ENCODE measurements at places on chromosomes 2 and 18.

DNA sequence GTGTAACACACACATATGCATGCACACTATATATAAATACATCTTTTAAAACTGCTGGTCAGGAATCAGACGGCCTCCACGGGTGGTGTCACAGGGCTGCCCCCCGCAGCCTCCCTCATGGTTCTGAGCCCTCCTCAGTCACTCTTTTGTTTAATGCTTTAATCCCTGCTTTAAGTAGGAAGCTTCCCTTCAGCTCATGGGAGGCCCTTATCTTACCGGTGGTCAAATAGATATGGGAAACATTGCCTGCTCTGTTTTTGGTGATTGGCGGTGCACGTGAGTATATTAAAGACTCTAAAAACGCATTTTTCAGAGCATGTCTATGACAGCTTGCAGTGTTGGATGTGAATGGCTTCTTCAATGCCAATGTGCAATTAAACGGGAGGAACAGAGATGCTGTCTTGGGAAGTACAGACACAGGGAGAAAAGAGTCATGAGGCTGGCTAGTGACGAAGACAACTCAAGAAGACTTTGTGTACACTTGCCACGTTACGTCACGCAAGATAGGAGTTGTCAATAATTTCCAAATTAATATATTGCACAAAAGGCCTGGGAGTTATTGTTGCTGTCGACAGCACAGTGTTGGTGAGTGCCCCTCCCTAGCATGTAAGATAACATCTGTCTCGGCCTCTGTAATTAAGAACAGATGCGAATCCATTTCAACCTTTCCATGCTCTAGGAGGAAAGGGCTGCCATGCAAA is 23.3 kb downstream of the GNLY start:
- peak; percentile 85 for DNase-seq

- DNase-seq: no peak
Observed at GRCh38 chr18:47606526-47606925, 323.9 kb downstream of the SMAD2 start.

GRCh38 chr2:223538920-223539440 is 63.2 kb downstream of the SCG2 start:
- no peak for DNase-seq

GRCh38 chr18:23569299-23570063 is 16.8 kb downstream of the NPC1 start:
- no peak for DNase-seq

DNA sequence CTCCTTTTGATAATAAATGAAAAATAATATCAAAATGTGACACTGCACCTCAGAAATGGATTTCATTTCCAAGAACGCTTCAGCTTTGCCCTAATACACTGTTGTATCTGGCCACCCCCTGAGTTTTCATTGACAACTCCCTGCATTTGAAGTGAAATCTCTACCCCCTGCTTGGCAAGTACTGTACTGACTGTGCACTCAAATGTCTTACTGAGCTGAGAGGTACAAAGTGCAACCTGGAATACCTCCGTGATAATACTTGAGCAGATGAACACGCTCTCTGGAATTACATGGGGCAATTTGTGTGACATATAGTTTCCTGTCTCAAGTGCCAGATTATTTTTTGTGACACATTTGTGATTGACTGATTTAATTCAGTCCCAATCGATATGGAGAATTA is 231.1 kb downstream of the LRP1B start:
- DNase-seq: no peak

DNA sequence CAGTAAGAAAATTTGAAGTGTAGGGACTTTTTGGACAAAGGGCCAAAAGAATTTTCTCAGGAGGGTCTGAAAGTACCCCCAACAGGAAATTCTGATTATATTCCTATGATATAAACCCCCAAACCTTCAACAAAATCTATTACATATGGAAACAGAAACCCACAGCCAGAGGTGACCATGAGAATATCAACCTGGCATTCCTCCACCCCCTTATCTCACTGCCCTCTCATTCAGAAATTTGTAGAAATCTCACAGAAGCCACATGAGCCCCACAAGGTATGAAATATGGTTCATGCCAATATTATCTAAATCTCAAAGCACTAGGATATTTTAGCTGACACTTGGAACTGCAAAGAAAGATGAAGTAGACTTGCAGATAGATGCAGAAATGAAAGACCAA is 31.0 kb upstream of the RBBP8 start:
- no peak for DNase-seq

DNA sequence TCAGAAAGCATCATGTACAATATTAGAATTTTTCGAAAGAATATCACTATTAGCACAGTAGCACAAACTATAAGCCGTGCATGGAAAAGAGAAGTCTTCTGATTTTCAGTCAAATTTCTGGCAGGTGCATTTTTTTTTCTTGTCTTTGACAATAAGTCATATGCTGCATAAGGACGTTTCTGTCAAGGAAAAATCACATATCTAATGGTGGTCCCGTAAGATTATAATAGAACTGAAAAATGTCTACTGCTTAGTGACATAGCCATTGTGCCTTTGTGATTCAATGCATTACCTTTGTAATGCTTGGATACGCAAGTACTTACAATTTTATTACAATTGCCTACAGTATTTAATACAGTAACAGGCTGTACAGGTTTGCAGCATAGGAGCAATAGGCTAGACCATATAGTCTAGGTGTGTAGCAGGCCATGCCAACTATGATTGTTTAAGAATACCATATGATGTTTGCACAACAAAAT is 329.3 kb downstream of the LRRTM4 start:
- DNase-seq: no peak

- no peak for DNase-seq
Observed at GRCh38 chr2:238099714-238100048, 459 bp upstream of the ESPNL start.

DNA sequence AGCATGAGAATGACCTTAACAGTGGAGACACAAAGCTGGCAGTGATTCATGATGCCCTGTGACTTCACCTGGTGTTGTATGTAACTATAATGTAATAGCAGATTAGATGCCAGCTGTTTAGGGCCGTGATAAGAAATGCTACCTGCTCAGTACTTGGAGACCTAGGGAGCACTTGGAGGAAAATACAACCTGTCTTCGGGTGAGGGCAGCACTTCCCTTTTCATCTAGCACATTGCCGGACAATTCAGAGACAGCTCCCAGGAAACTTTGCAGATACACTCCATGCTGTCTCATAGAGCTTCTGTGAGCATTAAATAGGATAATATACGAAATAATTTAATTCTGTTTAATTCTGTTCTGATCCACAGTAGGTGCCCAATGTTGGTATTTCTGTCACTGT is 668.5 kb downstream of the TSN start:
- DNase-seq: no peak

DNA sequence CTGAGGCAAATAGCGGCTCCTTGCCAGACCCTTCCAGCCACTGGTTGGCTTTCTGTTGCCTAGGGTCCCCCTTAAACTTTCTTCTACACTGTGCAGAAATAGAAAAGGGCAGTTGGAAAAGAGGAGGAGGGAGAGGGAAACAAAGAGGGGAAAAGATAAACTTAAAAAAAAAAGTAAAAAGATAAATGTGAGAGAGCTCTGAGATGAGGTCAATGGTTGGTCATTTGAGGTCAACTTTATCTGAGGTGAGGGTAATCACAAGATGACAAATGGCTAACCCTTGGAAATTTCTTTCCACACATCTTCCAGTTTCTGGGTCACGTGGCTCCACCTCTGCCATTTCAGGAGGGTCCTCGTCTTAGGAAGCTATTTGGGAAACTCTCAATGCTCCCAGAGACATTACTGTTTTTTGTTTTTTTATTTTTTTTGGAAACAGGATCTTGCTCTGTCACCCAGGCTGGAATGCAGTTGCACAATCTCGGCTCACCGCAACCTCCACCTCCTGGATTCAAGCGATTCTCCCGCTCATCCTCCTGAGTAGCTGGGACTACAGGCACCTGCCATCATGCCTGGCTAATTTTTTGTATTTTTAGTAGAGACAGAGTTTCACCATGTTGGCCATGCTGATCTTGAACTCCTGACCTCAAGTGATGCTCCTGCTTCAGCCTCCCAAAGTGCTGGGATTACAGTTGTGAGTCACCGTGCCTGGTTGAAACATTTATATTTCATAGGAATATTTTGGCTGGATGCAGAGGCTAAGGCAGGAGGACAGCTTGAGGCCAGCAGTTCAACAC is 199.9 kb downstream of the TGIF1 start:
- peak; percentile 80 for DNase-seq

GRCh38 chr2:6793371-6793770 is 72.3 kb downstream of the CMPK2 start:
- no peak for DNase-seq

GRCh38 chr2:107364361-107364950 is 462.2 kb upstream of the RGPD4 start:
- no peak for DNase-seq

DNA sequence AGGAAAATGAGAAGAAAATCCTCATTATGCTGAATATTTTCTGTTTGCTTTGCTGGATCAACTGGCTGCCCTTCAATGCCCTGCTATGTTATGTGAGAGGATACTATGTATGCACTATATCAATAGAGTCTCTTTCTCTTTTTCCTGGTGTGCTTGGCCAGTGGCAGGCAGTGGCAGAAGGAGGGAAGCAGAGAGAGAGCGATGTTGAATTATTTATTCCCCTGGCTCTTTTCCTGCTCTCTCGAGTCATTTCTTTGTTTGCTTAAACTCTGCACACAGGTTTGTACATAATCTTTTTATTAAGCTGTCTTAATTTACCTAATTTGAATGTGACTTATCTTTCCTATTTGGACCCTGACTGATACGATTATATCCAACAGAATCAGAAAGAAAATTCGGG is 1727.3 kb downstream of the SUCLG1 start:
- no peak for DNase-seq

GRCh38 chr18:3037423-3037915 is 24.5 kb upstream of the LPIN2 start:
- no peak for DNase-seq

- DNase-seq: no peak
Observed at GRCh38 chr2:179253226-179253625, 11.4 kb downstream of the SESTD1 start.

DNA sequence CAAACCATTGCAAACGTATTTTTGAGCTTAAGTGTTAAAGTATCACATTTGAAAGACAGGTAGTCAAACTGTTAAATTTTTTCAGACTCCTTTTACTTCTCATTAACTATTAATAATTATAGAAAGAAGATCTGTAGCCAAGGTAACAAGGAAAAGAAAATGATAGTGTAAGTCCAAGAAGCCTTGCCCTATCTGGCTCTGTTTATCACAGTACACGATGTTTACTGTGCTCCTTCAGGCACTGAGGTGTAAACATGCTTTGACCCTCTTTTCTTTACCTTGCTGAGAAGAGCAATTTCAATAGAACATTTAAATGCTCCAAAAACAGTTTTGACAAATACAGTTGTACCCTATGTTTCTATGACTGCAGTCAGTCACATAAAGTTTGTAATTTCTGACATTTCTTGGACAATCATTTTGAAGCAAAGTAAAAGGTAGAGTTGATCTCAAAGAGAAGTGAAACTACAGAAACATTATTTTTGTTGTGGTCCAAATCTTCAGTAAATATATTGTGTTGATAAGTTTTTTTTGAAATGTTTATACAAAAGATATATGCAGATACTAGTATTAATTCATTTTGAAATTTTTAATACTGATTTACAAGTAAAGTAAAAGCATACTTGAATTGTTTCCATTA is 152.6 kb upstream of the KYNU start:
- DNase-seq: no peak

DNA sequence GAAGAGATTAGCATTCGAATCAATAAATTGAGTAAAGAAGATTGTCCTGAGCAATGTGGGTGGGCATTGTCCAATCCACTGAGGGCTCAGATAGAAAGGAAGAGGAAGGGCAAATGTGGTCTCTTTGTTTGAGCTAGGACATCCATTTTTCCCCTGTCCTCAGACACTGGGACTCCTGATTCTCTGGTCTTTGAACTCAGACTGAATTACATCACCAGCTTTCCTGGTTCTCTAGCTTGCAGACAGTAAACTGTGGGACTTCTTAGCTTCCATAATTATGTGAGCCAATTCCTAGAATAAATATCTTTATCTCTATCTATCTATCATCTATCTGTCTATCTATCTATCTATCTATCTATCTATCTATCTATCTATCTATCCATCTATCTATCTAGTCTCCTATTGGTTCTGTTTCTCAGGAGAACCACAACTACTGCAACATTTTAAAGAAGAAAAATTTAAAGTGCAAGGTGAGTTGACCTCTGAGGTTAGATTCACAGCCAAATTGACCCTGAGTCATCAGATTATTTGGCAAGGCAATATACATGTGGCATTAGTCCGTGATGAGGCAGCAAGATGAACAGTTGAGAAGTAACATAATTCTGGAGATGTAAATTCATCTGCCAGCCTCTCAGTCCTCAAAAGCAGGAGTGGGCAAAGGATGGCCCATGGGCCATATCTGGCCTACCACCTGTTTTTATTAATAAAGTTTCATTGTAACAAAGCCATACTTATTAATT is 191.4 kb downstream of the PDE11A start:
- no peak for DNase-seq

GRCh38 chr2:3789256-3789655 is 85.9 kb downstream of the DCDC2C start:
- DNase-seq: peak; percentile 14

- no peak for DNase-seq
Observed at GRCh38 chr18:75140296-75140695, 68.6 kb downstream of the PTGR3 start.

DNA sequence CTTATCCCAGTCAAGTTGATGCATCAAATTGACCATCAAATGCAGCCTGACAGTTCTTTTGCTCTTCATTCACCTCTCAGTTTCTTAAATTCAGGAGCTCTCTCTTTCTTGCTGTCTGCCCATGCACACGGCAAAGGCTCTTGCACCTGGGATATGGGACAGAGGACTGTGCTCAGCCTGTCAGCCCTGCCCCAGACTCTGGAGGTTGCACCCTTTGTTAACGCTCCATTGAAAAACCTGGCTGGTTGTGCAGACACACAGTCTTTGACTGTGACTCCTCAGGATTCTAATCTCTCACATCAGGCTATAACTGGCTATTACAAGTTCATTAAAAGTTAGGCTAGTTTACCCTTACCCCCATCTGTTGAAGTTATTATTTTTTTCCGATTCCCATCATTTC is 1032.5 kb downstream of the SOCS6 start:
- no peak for DNase-seq

- no peak for DNase-seq
Observed at GRCh38 chr2:200509235-200509611, 645 bp downstream of the KCTD18 start.

DNA sequence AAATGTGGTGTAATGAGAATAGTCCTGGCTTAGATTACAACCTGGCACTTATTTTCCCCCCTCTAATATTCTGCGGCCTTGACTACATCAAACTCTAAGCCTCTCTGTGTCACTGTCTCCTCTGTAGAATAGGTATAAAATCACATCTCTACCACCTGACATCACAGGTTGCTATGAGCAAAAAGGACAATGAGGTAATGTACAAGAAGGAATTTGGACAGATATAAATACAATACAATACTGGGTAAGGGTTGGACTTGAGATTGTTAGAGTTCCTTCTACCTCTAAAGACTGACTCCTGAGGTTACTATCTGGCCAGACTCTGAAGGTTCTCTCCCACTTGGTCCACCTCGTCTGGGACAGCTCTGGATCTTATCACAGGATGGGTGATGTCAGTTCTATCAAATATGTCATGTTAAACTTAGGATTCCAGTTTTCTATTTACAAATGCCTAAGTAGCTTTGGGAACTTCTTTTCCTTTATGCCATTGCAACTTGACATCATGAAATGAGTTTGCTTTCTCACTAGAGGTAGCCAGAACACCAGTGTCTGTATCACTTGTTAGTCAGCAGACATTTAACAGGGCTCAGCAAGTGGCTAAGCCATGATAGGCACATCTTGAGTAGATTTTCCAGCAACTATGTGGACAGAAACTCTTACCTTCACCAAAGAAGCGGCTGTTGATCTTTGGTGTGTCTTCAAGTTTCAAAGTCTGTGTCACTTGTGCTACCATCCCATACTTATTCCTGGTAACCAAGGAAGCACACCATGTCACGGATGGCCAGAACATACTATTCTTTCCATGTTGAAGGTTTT is 9.5 kb downstream of the APOB start:
- no peak for DNase-seq
